ENCODE measurements at places on chromosomes 5 and 9.
A peak's percentile ranks its signal among the peaks of the same experiment; 100 is the strongest.

DNA sequence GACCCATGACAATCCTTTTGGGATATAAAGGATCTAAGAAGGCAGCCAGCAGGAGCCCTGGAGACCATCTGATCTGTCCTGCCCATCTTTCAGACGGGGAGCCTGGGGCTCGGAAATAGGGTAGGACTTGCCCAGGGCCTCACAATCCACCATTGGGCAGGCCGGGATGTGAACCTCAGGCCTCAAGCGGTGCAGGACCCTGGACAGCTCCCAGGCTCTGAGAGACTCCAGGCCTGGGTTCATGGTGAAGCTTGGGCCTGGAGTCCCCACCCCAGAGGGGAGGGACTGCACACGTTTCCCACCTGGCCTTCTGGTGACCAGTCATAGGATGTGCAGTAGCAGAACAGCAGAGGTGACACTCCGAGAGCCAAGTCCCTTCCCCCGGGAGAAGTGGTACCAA is 36.6 kb upstream of the RAPGEF1 start:
- peak; percentile 13 for DNase-seq

DNA sequence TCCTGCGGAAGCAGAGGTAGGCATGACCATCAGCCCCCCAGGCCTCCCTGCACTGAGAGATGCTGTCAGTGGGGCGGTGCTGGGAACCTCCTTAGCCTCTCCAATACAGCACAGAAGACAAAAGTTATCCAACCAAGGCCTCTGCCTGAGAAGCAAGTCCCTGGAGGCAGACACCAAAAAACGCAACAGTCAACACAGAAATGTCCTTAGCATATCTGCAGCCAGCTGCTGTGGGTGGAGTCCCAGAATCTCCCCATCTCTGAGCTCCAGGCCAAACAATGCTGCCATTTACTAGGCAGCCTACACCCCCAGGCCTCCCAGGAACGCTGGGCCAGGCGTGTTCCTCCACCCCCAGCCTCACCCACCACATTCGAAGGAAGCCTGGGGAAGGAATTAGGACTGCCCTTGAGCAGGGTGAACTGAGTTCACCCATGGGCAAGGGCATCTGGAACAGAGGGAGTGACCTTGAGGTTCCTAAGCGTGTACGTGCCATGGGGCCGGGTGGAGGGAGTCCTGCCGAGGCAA is 43.7 kb downstream of the STK10 start:
- no peak for DNase-seq

GRCh38 chr9:97853056-97853843 is at the start of gene FOXE1:
TSS of gene FOXE1 (plus strand) at chr9:97853226. CDS start at chr9:97853915, 689 bp downstream.
- no peak for DNase-seq

GRCh38 chr9:14312719-14313377 is 1.1 kb downstream of the NFIB start:
- DNase-seq, result peak; percentile 49

DNA sequence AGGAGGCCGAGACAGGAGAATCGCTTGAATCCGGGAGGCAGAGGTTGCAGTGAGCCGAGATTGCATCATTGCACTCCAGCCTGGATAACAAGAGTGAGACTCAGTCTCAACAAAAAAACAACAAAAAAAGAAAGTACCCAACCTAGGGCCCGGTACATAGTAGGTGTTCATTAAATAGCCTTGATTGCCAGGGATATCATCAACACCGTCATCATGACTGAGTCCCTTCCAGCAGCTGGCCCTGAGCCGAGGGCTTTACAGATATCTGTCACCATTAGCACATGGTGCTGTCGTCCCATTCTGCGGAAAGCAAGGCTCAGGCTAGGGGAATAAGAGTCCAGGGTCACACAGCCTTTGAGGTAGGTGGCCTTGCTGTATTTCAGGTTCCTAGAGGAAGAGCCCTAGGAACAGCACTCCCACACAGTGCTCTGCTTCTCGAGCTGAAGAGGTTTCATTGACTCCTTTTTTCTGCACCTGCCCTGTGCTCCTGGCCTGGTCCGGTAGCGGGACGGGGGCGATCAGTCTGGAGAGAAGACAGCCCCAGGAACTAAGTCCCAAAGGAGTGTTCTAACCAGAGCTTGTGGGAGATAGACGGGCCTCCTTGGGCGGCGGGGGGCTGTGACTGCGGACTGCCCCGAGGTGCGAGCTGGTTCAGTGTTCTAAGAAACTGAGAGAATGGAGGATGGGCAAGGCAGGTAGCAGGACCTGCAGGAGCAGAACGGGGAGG is 48.2 kb downstream of the CXXC5 start:
- no peak for DNase-seq

GRCh38 chr9:119736491-119737454 is 367.5 kb upstream of the BRINP1 start:
- no peak for DNase-seq

DNA sequence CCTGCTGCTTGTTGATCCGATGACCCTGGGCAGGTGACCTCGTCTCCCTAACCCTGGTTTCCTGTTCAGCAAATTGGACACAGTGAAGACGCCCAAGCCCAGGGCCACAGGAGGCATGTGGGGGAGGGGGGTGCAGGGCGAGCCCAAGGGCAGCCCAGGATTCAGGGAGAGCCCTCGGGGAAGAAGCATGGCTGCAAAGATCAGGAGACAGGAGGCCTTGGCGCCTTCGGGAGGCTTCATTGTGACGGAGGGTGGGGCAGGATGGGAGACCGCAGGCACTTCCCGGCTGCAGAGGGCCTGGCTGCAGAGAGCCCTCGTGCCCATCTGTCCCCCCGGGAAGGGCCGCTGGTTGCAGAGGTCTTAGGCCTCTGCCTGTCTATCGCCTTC is 6.2 kb downstream of the ASS1 start:
- no peak for DNase-seq

DNA sequence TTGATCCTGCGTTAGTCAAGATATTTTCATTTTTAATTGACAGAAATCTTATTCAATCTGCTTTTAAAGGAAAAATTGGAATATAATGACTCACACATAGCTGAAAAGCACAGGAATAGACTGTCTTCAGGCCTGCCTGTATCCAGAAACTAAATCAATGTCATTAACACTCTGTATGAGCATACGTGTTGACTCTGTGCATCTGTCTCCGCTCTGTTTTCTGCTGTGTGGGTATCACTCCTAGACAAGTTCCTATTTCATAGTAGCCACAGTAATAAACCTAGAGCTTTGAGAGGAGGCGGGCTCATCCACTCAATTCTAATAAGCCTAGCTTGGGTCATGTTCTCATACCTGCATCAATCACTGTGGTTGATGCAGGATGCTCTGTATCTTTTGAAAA is 267.6 kb downstream of the KCTD16 start:
- no peak for DNase-seq

DNA sequence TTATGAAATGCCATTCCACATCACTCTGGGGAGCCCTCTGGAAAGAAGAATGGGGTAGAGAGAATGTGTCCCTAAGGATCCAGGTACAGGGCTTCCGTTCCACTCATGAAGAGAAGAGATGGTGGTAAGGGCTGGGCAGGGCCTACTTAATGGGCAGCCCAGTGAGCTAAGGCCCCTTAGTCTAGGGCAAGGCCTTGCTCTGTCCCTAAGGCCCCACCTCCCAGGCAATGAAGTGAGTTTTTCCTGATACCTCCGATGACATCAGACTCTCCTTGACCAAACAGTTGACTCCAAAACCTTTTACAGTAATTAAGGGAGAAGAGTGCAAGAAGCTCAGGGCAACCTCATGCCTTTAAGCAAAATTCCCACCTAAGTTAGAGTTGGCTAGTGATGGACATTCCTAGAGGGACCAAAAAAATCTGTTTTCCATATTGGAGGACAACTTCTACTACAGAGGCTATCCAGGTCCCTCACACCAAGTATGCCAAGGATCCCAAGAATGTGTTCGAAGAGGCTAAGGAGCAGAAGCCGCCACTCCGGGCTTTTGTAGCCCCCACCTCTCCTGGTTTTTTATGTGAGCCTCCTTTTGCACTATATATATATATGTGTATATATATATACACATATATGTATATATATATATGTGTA is 5.9 kb downstream of the KLF9 start:
- no peak for DNase-seq

- DNase-seq, result no peak
Observed at GRCh38 chr5:141683596-141684141, 1.6 kb upstream of the ARAP3 start.

- no peak for DNase-seq
Observed at GRCh38 chr5:96584712-96585111, 77.5 kb upstream of the CAST start.

GRCh38 chr5:178143901-178144300 is 9.8 kb downstream of the NHP2 start:
- no peak for DNase-seq

DNA sequence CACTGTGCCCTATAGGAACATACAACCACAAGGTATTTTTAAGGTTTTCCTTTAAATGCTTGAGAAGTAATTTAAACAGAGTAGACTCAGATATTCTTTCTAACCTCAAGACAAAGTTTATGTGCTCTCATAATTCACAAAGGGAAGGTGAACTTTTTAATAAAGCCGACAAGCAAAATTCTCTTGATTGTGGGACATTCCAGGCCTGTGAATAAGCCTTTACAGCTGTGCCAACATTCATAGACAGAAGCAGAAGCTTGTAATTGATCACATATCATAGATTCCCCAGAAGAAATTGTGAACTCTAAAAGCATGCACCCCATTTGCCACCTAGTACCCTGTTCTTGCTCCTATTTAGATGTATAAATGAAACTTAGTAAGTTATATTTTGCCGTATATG is 1107.8 kb upstream of the SEMA6A start:
- no peak for DNase-seq

DNA sequence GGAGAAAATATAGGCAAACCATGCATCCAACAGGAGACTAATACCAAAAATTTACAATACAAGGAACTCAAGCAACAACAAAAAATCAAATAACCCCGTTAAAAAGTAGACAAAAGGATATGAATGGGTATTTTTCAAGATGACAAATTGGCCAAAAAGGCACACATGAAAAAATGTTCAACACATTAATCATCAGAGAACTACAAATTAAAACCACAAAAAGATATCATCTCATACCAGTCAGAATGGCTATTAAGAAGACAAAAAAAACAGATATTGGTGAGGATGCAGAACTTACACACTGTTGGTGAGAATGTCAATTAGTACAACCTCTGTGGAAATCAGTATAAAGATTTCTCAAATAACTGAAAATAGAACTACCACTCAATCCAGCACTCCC is 35.0 kb downstream of the TEX10 start:
- peak; percentile 63 for DNase-seq

All from HT1080 (cell line).